ENCODE measurements at places on chromosomes 7 and 10.
A peak's percentile ranks its signal among the peaks of the same experiment; 100 is the strongest.

DNA sequence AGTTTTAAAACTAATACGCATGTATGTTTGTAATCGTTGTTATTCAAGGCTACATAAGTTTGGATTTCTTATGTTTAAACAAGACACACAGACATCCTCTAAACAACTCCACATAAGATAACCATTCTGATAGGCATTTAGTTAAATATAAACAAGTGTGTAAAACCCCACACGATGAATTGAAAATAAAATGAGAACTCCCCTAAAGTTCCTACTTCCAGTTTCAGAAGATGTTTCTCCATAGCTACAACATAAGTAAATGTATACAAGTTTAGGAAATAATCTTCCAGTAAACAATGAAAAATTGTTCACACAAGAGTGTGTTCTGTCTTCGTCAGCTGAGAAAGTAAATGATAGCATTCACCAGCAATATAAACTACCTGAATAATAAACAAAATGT is 246.8 kb downstream of the RNLS start:
- no peak for DNase-seq

DNA sequence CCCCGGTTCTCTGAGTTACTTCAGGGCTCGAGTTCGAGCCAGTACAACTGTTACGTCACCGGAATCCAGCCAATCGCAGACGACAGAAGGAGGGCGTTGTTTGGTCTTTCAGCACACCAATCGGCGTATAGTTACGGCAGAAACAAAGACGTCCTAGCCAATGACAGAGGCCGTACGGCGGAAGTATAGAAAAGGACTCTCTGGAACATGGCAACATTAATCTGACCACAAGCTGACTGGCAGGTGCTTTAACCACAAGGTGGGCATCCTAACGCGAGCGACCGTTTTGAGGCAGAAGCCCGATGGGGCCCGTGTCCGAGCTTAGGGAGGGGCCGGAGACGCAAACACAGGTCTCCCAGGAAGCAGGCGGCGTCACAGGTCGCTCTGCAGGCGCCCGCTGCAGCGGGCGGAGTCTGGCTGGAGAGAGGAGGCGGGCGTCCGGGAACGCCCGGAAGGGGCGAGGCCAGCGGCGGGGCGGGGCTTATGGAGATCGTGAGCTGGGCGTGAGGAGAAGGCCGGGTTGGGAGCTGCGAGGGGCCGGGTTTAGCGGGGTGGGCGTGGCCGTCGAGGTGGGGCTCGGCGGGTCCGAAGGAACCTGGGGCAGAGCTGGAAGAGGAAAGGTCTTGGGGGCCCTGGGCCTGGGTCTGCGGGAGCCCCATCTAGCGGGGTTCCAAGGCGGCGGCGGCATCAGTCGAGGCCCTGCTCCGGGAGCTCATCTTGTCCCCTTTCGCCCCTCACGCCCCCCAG is at the start of gene MOSPD3:
MOSPD3 (plus strand) TSS at position 558 of the 747 bp plus-strand sequence. CDS start 252 bp downstream, outside the sequence.
- peak; percentile 99 for DNase-seq

GRCh38 chr10:93245779-93246178 is 172.1 kb downstream of the CYP26A1 start:
- DNase-seq, result no peak

- DNase-seq, result no peak
Measured at GRCh38 chr7:135757719-135758411, 9.3 kb upstream of the FAM180A start.

DNA sequence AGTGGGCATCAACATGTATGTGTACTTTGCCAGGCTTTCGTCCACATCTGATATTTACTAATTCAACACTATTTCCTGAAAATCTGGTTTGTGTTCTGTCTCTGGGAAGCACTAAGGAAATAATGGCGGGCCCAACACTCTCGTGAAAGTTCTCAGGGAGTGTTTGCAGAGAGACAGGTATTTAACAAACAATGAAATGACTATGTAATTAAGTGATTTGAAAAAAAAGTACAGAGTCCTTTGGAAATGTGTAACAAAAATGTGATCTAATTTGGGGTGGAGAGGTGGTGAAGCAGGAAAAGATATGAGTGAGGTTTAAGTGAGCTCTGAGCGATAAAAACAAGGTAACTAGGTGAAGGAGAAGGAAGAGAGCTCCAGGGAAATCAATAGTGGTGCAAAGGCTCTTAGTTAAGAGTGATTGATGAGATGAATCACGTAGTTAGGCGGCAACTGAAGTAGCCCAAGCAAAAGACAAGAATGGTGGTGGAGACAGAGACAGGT is 95.3 kb upstream of the DNAJB12 start:
- no peak for DNase-seq

- no peak for DNase-seq
Measured at GRCh38 chr7:40239755-40240303, 105.0 kb downstream of the SUGCT start.

- DNase-seq, result no peak
Measured at GRCh38 chr10:130857631-130858295, 453.8 kb downstream of the TCERG1L start.

GRCh38 chr10:89540420-89540949 is 5.1 kb upstream of the SLC16A12 start:
- DNase-seq, result no peak

DNA sequence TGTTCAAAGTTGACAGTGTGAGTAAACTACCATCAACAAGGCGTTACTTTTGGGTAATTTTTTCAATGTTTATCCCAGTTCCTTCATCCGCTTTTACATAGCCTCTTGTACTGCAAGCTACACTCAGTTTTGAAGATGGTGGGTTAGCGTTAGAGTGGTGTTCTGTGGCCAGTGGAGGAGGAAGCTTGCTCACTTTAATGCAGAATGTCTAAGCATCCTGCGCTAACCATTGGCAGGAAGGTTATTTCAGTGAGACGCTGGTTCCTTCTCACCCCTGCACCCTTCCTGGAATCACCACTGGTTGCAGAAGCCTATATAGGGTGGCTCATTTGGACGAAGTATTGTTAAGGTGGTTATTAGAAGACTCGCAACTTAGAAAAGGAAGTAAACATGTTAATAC is 159.1 kb downstream of the CELF2 start:
- no peak for DNase-seq

All from erythroblast (primary cell).